ENCODE measurements at places on chromosomes 6 and 20.

- DNase-seq = no peak
These were observed 41.9 kb upstream of the MOXD1 start for GRCh38 chr6:132443206-132443605.

DNA sequence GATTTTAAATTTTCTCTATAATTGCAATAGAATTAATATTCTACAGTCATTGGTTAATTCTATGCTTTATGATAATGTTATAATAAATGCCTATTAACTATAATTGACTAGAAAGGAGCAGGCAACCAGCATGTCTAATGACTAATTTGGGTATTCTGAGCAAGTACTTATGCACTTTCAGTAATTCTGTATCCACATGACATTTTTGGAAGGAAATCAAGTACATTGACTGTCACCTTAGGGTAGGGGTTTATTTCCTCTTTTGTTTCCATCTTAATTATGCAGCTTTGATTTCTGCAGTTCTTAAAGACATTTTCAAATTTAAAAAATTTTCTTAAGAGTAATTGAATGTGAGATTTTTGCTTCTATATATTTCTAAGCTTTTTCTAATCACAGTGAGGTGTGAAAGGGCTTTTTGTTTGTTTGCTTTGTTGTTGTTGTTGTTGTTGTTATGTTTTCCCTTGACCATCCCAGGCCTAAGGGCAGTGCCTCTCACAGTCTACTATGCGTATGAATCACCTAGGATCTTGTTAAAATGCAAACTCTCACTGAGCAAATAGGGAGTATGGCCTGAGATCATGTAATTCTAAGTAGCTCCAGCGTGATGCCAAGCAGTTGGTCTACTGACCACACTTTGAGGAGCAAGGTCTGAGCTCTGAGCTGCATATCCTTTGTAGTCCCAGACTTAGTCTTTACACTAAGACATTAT is 467.1 kb upstream of the RNF217 start:
- no peak for DNase-seq

- DNase-seq = no peak
These were observed 233.7 kb upstream of the SPTLC3 start for GRCh38 chr20:12775041-12775440.

DNA sequence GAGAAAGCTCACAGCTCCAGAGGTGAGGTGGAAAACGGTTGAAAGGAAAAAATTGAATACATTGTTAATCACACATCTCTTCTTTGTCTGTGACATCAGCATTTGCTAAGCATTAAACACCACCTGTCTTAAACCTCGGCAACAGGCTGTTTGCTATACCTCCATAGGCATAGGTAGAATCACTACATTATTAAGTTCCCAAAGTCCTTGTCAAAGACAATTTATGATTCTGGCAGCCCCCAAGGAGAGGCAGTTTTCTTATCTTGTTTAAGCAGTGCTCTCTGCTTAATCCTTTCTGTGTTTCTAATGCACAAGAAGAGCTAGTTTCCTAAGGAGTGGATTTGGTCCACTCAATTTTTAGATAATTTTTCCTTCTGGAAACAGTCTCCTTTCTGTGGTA is 249.7 kb downstream of the NKAIN2 start:
- no peak for DNase-seq

DNA sequence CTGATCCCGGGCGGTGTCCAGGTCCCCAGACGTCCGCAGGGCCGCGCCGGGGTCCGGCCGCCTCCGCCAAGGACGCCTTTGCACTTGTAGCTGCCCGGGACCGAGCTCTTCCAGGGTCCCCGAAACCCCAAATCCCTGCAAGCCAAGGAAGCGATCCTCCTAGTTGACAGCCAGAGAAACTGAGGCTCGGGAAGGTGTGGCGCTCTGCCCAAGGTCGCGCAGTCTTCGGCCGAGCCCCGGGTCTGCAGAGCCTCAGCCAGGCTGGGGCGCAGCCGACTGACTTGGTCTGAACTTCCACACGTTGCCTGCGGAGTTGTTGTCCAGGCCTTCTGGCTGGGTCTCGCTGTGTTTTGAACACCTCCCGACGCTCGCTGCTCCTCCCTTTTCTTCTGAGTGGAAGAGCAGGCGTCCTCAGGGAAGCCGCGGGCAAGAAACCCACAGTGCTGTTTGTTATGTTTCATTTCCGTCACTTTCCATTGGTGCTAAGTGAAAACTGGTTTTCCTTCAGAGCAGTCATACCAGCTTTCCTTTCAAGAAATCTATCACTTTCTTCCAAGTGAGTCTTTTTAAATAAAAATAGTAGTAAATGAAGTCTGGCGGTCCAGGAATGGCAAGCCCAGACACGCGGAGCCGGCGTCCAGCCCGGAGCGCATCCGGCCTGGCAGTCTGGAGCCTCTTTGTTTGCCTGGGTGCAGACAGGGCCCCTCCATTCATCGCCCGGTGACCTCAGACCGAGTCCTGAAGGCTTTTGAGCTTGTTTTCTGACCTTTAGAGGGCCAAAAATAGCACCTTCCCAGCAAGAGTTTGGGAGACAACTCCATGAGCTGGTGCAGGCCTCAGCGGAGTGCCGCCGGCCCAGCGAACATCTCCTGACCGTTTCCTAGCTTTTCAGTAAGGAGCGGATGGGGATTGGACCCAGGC is 698 bp downstream of the FAM210B start:
- peak; percentile 67 for DNase-seq

DNA sequence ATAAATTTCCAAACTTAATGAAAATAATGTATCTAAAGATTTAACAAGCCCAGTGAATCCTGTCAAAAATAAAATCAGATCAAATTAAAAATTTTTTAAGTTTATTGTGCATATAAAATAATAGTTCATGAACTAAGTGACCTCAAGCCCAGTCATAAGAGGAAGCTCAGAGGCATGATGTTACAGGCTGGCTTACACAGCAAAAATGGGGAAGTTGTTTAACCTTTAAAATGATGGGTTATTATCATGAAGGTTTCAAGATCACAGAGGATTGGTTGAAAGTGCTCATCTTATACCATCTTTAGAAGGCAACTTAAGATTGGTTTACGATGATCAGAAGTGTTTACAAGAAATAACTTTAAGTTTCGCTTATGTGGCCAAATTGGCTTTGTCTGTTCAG is 102.5 kb downstream of the PAK5 start:
- DNase-seq = no peak

GRCh38 chr6:102387326-102388033 is 994.0 kb downstream of the GRIK2 start:
- DNase-seq = no peak

DNA sequence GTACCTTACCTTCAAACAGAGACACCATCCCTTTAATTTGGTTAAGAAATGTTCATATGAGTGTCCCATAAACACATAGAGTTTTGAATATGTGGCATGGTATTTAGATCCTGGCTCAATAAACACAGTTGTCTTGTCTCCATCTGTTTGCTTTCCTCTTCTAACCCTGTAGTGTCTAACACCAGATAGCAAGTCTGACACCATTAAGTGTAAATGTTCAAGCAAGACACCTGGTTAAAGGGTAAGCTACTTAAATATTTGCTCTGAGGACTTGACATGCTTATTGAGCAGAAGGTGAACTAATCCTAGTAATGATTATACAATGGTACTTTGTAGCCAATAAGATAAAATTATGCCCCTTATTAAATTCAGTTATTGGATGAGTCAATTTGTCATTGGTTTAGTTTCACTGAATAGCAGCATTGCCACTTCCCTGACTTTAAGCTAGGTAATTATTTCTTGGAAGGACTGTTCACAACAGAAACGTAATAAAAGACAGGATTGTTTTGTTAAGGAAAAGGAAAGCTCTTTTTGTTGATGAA is 26.9 kb upstream of the GOPC start:
- no peak for DNase-seq

GRCh38 chr6:126959765-126960164 is 158.7 kb upstream of the RSPO3 start:
- no peak for DNase-seq

- DNase-seq = no peak
These were observed 10.6 kb upstream of the FAM110A start for GRCh38 chr20:822651-823573.
